ENCODE measurements at places on chromosomes 7 and 10. TPM values are rescaled to one million over a fixed set of nuclear protein-coding genes. Genes with fewer than 3 reads are reported as not detected.

Gene FAM25G
- total RNA-seq, result not detected

Gene H2AZ2
- 158 TPM for total RNA-seq

Gene NRP1
- 139 TPM for total RNA-seq

Gene PRKAR1B
- total RNA-seq, result 5.2 TPM

Gene LOXL4
- total RNA-seq, result 2.3 TPM

Gene FAM237B
- total RNA-seq, result not detected

Gene AQP1
- total RNA-seq, result 47.2 TPM

Gene OR2A2
- total RNA-seq, result not detected

Gene SFMBT2
- total RNA-seq, result 17.9 TPM

Gene PLEKHS1
- total RNA-seq, result not detected

Gene SFRP5
- total RNA-seq, result 0.22 TPM

Gene MMD2
- total RNA-seq, result 0.17 TPM

Gene ZNF37A
- total RNA-seq, result 13.3 TPM

Gene CHRM2
- total RNA-seq, result 0.28 TPM

Gene PGAM2
- total RNA-seq, result 2.1 TPM

Gene ASB10
- total RNA-seq, result not detected

Gene SPDYE2B
- total RNA-seq, result not detected

Gene PON1
- total RNA-seq, result 10.2 TPM

Gene FAM25C
- not detected for total RNA-seq

Gene RRP12
- 13.3 TPM for total RNA-seq

Gene ABCB8
- total RNA-seq, result 43.5 TPM

Gene LRRTM3
- total RNA-seq, result 1.9 TPM

Gene RTKN2
- not detected for total RNA-seq

Gene OR2A5
- not detected for total RNA-seq

Gene NUTM2E
- not detected for total RNA-seq

Gene AKR1D1
- 0.27 TPM for total RNA-seq

Gene PHTF2
- 13.5 TPM for total RNA-seq

Gene HOXA9
- total RNA-seq, result 15.3 TPM

Data from adrenal gland (tissue), 19 donors.